ENCODE measurements at places on chromosomes 4 and X.

- DNase-seq, result peak; percentile 83
These were observed 309 bp upstream of the CTBP1 start for GRCh38 chr4:1249148-1249730.

DNA sequence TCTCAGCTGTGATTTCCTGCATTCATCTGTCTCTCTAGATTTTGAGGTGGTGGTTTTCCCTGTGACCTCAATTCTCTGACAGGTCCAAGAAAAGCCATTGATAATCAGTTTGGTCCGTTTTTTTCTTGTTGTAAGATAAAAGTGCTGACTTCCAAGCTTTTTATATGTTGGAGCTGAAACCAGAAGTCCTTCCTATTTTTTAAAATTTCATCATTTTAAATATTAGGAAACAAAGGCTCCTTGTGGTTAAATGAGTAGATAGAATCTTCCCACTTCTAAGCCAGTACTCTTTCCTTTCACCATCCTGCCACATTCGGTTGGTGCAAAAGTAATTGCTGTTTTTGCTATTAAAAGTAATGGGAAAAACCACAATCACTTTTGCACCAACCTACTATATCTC is 18.3 kb downstream of the RNF175 start:
- no peak for DNase-seq

DNA sequence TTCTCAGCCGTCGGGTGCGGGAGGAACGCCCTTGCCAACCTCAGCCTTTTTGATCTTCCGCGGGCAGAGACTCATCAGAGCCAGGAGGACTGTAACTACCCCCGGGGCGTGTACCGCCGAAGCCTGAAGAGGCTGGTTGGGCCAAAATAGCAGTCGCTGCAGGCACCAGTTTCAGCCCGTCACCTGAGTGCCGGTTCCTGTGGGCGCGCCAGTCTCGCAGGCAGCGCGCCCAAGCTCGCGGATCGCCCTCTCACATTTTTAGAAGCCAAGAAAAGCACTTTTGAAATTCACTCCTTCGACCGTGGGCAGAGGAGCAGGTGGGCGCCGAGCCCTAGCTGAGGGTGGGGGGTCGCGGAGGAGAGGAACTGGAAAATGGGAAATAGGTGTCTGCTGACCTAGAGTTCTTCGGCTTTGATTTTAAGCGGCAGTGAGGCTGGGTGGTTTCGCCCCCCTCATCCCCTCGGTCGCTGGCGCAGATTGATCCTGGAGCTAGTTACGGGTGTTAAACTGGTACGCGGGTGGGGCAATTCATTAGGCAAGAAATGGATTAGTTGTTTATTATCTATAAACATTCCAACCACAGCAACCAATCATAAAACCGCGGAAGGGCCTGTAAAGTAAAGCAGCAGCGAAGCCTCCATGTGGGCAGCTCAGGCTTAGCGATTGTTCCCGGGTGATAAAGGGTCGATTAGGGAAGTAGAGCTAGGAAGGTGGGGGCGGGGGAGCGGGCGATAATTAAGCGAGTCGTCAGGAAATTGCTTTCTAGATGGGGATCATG is 69.2 kb downstream of the FBXO8 start:
- peak; percentile 33 for DNase-seq

DNA sequence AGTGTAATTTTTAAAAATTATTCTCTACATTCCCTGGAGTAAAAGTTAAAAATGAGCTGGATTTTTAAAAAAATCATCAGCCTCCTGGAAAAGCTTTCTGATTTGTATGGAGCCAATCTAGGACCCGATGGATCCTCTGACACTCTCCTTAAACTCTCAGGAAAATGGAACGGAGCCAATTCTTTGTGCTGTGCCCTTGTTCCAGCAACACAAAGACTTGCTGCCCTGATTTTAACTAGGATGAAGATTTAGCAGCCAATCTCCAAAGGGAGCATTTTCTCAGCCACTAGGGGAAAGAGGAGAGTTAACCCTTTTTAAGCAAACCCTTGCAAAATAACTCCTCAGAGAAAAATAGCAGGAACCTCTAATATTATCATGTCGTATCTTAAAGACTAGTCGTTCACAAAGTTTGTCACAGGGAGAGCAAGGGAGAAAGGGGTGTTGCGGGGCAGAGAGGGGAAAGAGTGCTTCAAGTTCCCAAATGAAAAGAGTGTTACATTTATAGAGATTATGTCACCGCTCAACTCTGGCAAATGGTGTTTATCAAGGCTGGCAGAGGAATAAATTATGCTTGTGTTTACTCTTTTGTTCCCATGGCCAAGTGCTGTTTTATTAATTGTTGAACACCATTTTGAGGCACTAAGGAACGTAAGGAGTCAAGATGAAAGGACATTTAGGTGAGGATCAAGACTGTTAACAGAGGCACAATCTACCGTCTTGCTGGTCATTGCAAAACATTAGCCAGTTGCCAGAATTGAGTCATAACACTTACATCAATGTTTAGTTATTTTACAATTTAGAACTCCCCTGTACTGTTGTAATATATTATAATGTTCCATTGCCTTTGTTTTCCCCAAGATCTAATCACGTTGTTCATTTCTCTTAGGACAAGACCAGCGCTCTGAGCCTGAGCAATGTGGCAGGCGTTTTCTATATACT is 250.7 kb downstream of the THOC2 start:
- no peak for DNase-seq

- DNase-seq, result no peak
These were observed 52.7 kb downstream of the TMEM131L start for GRCh38 chr4:153518637-153519389.

DNA sequence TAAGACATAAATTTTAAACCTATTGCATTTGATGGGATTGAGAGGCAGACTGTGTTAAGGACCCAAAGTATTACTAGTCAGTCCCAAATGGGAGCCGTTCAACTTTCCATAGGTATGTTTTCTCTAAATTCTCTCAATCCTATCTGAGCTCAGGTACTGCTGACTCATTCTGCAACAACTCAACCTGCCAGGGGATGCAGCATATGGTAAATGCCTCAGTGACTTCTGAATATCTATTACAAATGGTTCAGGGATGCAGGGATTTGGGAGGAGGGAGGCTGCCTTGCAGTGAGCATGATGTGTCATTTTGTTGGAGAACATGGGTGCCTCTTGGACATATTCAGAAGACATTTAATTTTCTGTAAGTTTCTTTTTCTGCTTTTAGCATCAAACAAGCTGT is 97.3 kb downstream of the HDAC8 start:
- DNase-seq, result no peak

- peak; percentile 20 for DNase-seq
These were observed 97.9 kb downstream of the ARHGEF9 start for GRCh38 chrX:63686878-63687714.

DNA sequence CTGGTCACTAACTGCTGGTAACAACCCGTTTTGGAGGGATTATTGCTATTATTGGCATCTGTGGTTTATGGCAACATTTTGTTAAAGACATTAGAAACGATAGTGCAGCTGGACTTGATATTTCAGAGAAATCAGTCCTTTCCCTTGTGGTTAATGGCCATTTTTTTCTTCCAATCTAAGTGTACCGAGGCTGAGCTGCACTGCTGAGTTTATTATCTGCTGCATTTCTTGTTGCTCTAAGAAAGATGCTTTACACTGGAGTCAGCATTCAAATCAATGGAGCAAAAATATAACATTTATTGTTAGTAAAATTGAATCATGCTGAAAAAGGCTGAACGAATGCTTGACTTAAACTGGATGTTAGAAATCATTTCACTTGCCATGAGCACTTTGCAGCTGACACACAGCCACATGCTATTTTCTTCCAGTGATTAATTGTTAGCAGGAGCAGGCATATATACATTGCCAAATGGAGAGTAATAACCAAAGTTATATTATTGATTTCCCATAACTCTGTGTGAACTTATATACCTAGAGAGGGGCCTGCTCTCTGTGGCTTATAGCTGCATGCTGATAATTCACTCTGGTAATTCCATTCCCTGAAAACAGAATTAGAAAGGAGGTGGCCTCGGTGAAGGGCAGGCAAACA is 66.5 kb upstream of the TTC29 start:
- no peak for DNase-seq

DNA sequence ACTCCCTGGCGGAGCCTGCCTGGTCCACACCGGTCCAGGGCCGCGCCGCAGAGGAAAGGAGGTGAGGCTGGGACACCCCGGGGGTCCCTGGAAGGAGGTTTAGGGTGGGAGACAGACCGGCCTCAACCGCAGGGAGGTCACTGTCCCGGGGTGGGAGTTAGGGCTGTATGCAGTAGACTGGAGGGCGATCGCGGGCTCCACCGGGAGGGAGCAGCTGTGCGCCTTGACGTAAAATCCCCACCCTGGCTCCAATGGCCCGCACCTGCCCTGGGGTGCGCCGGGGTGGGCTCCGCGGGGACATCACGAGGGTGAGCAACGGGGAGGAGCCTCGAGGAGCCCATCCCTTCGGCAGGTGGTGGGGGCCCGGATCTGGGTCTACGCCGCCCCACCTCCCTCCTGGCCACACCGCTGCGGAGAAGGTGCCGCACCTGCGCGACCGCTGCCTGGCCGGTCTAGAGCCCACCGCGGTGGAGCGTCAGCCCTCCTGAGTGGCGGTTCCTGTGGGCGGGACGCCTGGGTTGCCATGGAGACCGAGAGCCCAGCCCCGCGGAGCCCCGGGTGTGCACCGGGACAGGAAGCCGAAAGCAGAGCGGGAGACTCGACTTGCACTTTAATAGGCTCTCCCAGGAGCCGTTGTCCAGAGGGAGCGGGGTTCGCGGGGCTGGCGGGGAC is 105.1 kb downstream of the ADRA2C start:
- DNase-seq, result peak; percentile 31

DNA sequence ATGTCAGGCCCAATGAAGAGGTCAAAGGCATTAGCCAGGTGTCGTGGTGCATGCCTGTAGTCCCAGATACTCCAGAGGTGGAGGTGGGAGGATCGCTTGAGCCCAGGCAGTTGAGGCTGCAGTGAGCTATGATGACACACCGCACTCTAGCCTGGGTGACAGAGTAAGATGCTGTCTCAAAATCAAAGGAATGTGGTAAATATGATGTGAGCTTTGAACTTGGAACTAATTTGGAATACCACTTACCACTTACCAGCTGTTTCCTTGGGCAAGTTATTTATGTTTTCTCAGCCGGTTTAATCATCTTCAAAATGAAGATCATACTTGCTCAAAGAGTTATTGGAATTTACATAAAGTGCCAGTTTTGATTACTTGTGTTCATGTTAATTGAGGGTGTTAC is 23.8 kb upstream of the SEPSECS start:
- no peak for DNase-seq

Data from stimulated activated CD8-positive, alpha-beta memory T cell treated with anti-CD3 and anti-CD28 coated beads, Interleukin-4, amount 100 ng/mL, for 48 hours (primary cell).